ENCODE measurements at places on chromosomes 1 and 21.
A peak's percentile ranks its signal among the peaks of the same experiment; 100 is the strongest.

DNA sequence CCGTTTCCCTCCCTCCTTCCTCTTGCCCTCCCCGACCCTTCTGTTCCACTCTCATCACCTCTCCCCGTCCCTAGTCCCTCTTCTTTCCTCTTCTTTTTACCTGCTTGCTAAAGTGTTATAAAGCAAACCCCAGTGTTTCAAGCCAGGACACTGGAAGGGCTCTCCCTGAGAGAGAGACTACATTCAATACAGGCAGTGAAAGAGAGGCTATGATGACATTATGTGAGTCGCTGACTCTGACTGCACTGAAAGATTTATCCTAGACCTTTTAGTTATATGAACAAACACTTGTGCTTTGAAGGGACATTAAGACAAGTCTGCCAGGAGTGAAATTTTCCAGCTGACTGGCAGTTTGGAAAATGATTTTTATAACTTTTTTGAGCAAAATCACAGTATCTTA lies 155.7 kb downstream of the S1PR1 start:
- no peak for DNase-seq

DNA sequence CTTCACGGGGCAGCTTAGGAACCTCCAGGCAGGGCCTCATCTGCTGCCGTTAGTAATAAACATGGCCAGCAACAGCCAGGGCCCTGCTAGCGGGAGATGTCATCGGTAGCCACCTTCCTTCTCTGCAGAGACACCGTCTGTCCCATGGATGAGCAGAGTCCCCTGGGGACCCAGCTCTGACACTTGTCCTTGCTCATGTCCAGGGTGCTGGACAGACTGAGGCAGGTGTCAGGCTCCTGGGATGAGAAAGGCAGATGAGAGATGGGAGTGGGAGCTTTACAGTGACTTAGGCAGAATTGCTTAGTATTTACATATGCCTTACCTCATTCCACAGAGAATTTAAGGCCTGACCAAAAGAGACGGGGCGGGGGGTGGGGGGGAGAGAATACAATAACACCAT lies 25.0 kb downstream of the CAPN2 start:
- no peak for DNase-seq

- no peak for DNase-seq
Measured at GRCh38 chr1:118317842-118318614, 133.0 kb upstream of the SPAG17 start.

DNA sequence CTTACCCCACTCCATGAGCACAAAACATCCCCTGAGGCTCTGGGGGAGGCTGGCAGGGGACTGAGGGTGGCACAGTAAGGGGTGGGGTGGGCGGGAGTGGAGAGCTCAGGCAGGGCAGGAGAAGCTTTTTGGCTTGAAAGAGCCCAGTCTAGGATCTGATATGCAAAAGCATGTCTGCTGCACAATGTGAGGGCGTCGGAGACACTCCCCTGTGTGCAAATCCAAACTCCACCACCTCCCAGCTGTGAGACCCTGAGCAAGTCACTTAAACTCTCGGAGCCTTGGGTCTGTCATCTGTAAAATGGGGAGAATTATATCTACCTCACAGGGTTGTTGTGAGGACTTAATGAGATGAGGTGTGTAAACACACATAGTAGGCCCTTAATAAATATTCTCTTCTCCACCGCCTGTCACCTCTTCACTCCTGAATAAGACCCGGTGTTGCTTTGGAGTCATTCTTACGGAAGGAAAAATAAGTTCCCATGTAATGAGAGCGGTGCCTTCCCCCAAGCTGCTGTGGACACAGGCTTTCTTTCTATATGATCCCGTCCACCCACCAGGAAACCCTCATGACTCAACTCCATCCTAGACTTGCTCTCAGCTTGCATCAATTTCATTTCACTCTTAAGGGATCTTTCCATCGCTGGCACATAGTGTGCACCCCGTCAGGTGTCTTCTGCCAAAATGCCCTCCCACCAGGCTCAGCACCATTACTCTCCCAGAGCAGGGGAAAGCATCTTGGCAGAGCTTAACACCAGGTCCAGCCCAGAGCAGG lies 12.5 kb downstream of the KCNN3 start:
- DNase-seq, result no peak

DNA sequence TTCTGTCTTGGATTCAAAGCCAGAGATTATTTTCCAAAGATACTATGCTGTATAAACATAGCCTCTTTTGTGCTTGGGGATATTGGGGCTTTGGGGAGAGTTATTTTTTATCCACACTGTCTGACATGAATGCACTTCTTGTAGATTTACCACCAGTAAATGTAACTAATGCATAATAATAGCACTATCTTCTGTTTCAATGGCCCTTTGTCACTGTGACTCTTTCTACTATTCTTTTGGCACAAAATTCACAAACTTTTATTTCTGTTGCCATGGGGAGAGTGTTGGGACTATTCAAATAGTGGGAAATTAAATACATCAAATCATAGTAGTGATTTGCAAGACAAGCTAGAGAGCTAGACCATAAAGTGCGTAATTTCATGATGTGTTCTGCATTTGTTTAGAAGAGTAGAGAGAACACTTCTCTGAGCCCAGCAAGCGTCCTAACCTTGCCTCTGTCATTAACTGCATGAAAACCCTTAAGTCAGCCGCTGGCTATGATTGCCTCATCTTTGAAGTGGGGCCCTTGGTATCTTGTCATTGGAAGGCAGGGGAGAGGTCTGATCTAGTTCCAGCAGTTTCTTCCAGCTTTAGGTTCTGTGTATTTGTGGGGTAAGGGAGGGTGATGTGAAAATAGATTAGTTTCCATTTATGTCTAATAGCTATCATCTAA lies 154.4 kb downstream of the HHAT start:
- DNase-seq, result no peak

GRCh38 chr21:45029948-45030681 lies 44.3 kb upstream of the ADARB1 start:
- DNase-seq, result no peak

GRCh38 chr1:28966617-28967016 lies 52.2 kb downstream of the EPB41 start:
- no peak for DNase-seq

DNA sequence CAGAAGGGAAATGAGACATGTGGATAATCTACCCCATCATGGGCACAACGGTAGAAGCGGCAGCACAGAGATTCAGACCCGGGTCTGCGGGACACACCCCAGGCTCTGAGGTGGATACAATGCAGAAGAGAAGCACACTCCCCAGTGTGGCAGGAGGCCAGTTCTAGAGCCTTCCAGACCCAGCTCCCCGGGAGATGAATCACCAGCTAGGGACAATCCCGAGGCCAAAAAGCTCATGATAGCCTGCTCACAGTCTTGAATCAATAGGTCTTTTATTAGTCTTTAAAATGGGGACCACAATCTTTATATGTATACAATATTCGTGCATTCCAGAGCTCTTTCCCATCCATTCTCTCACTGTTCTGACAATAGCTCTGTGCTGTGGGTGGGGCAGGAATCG lies 57.3 kb upstream of the DIRAS3 start:
- DNase-seq, result no peak

GRCh38 chr1:66439031-66439740 lies 94.8 kb upstream of the SGIP1 start:
- no peak for DNase-seq

DNA sequence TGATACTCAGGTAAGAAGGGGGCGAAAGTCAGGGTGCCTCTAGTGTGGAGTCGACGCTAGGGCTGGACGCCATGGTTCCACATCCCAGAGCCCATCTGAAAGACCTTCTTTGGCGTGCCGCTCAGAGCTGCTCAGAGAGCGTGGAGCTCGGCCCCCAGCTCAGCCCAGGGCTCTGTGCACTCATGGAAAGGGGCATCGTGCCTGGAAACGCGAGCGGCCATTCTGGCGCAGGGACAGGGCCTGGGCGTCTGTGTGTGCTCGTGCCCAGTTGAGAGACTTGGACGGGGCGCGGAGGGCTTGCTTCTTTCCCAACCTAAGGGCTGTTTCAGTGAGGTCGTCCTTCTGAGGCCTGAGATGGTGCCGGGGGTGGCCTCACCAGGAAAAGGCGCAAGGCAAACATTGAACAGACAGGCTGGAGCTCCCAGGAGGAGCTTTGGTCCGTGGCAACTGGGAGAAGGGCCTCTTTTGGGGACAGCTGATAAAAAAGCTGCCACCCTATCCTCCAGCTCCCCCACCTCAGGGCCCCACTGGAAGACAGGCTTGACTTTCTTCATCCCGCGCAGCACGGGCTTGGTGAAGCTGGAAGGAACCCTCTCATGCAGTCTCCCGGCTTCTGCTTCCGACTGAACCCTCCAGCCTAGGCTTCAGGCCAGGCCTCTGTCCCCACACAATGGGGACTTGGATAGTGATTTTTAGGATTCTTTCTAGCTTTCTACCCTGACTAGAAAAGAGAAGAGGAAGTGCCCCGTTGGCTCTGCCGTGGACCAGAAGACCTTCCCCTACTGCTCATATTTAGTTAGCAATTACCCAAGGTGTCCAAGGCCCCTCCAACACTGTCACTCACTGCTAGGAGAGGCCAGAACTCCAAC lies 77.1 kb downstream of the CD58 start:
- no peak for DNase-seq

GRCh38 chr1:94527447-94528031 lies 14.0 kb downstream of the F3 start:
- no peak for DNase-seq

DNA sequence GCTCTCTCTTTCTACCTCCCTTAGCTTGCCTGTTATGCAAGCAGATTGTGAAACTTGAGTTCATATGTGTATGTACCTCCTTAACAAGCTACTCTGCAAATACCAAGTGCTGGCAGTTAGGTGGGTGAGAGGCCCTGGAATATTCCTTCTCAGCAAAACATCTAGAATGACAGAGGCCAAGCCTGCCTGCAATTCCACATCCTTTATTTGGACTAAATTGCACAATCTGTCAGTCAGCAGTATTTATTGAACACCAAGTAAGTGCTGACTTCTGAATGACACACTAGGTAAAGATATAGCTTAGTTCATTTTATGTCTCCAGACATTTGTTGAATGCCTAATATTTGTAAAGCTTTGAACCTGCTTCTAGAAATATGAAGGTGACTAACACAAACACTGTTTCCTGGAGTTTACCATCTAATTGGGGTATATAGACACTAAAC lies 87.5 kb downstream of the RGL1 start:
- no peak for DNase-seq

- DNase-seq, result no peak
Measured at GRCh38 chr1:161195171-161195570, 3.7 kb downstream of the ADAMTS4 start.

- no peak for DNase-seq
Measured at GRCh38 chr1:239237912-239238311, 148.5 kb upstream of the CHRM3 start.

GRCh38 chr1:178311164-178311563 lies 185.6 kb downstream of the CLEC20A start:
- DNase-seq, result no peak

GRCh38 chr1:153833171-153833570 lies 58.0 kb downstream of the SLC27A3 start:
- no peak for DNase-seq

- DNase-seq, result no peak
Measured at GRCh38 chr1:183568176-183569021, 21.9 kb downstream of the NCF2 start.

DNA sequence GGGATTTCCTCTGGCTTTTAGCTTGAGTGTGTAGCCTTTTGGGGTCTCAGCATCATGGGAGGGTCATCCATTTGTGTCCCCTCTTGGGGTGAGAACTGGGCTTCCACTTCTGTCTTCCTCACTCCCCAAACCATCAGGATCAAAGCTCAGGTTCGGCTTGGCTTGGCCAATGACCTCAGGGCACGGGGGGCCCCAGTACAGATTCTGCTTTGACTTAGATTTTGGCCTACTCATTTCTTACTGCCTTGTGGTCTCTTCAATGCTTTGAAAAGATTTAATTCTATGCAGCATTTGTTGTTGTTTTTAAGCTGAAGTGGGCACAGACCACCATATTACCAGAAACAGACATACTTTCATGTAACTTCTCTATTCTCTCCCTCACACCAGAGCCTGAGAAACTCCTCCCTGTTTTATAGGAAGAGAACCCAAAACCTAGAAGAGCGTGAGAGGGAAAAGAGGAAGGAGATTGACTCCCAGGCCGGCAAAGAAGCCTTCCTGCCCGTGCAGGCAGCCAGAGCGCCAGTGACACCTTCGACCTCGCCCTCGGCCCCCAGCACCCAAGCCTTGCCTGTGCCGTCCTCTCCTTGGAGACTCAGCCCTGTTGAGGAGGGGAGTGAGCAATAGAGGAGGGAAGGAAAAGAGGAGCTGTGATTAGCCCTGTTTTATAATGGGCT lies 1.9 kb upstream of the S100A3 start:
- peak; percentile 11 for DNase-seq

GRCh38 chr1:74937176-74937575 lies 197.0 kb upstream of the LHX8 start:
- DNase-seq, result no peak

- DNase-seq, result no peak
Measured at GRCh38 chr1:47813970-47814369, 183.2 kb downstream of the TRABD2B start.

GRCh38 chr1:89472253-89472652 lies 52.4 kb upstream of the LRRC8B start:
- DNase-seq, result no peak

DNA sequence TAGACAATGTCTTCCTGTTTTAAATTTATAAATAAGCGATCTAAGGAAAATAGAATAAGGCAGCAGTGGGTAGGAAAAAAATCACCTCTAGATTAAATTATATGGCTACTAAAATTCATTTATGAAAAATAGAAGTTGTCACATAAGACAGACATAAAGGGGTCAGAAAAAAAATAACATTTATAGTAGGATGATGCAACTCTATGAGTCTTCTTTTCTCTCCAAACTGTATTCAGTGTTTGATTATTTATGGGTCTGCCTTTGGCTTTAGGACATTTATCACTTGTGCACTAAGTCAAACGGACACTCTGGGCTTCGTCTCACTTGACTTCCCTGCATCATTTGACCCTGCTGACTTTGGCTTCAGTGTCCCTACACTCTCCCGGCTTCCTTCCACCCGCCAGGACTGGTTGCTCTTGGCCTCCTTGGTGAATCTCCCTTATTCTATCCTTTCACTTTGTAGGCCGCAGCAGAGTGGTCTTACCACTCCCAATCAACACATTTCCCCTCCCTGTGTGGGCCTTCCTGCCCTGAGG lies 47.0 kb upstream of the DESI2 start:
- DNase-seq, result no peak

- DNase-seq, result no peak
Measured at GRCh38 chr21:28216976-28217523, 775.6 kb downstream of the LTN1 start.

GRCh38 chr21:34039678-34040382 lies 33.5 kb upstream of the MRPS6 start:
- DNase-seq, result no peak

GRCh38 chr1:206797534-206798383 lies 25.5 kb upstream of the IL10 start:
- peak; percentile 40 for DNase-seq

DNA sequence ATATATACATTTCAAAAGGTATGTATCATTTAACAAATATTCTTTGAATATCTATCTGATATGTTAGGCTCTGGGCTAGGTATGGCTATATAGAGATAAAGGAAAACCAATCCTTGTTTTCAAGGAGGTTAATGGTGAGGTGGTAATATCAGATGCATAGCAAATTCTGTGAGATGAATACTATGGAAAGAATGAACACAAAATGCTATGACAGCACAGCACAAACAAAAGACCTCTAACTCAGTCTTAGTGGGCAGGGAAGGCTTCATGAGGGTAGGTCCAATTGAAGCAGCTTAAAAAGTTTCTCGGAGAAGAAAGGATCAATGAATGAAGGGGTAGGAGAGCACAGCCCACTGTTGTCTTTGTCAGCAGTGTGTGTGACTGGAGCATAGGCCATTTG lies 27.2 kb downstream of the FASLG start:
- no peak for DNase-seq
